ENCODE measurements at places on chromosomes 3 and 15.

DNA sequence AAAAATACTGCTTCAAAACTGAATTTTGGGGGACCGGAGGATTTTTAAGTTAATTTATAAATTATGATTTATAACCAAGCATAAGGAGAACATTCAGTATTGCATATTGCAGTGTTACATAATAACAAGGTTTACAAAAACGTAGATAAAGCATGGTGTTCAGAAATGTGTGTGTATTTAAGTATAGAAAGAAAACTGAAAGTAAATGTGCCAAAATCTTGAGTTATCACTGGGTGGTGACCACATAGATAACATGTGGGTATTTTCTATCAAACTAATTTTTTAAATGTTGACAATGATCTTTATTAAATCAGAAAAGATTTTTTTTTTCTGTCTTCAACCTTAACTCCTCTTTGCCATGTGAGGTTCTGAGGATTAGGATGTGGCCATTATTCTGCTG is 32.6 kb downstream of the EIF2AK4 start:
- peak; percentile 4 for DNase-seq

- DNase-seq = no peak
Observed at GRCh38 chr3:171824116-171824515, 13.8 kb upstream of the PLD1 start.

- no peak for DNase-seq
Observed at GRCh38 chr3:10707400-10708215, 108.4 kb upstream of the SLC6A11 start.

GRCh38 chr15:53611145-53611920 is 148.1 kb downstream of the WDR72 start:
- no peak for DNase-seq

DNA sequence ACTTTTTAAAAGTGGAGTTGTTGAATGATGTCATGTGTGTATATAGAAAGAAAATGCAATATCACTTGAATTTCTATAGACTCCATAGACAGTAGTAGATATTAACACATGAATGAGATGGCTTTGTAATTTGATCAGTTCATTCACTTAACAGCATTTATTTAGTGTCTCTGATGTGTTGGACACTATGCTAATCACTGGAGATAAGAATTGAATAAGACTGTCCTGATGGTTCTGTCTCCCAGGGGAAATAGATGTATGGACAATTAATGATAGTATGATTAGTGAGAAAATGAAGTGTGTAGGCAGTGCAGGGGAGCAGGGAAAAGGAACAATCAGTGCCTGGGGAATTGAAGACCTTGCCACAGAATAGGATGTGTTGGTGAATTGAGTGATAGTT is 72.9 kb downstream of the RIOX2 start:
- no peak for DNase-seq

GRCh38 chr3:127615631-127616305 is 13.2 kb upstream of the PODXL2 start:
- no peak for DNase-seq

DNA sequence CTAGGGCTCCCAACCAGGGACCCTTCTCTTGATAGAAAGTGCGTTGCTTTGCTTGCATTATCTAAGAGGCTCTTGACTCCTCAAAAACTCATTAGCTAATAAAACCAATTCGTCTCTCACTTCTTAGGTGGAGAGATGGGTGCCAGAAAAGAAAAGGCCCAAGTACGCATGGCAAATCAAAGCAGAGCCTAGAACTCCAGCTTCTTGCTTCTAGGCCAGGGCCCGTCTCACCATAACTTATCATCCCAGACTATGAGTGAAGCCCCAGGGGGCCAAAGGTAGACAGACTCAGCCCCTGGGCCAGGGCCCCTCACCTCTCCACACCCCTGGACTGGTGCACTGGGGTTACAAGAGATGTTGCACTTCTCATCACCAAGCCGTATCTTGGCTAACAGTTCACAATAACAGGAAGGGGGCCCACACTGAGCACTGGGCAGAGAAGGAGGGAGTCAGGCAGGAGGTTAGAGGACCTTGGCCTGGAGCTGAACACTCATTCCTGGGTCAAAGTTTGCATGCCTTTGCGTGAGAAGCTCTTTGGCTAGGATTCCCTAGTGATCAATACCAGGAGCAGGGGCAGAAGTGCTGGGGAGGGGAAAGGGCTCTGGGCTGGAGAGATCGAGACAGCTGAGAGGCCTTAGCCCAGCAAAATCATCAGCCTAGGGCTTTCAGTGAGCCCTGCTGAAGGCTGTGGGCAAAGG is 5.4 kb upstream of the CYP1A1 start:
- no peak for DNase-seq

Data from CD4-positive, alpha-beta T cell treated with Interleukin-12 subunit alpha and Interleukin-12 subunit beta, for 1 hour (primary cell).